Hematopoietic multipotent progenitor cell treated with erythropoietin and hydrocortisone succinate and interleukin-3 and kit ligand, for 6 days (in vitro differentiated cells): ENCODE measurements at places on chromosomes 1 and 21.
A peak's percentile ranks its signal among the peaks of the same experiment; 100 is the strongest.

- peak; percentile 73 for DNase-seq
Measured at GRCh38 chr1:54287176-54287650, 87.2 kb downstream of the MRPL37 start.

DNA sequence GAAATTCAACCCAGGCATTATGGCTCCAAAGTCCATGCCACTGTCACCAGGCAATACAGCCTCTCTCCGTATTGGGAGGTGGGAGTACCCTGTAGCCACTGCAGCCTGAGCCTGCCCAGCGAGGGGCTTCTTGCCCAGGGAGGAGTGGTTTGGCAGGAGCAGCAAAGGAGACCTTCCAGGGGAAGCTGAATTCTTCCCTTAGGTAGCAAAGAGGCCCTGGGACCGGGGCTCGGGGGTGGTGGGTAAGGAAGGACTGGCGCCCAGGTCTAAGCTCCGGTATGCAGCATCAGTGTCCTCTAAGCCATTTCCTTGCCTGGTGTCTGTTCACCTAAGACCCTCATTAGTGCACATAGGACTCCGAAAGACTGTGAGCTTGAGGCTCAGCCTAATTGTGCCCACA is 17.0 kb downstream of the TNNT2 start:
- DNase-seq = no peak

- peak; percentile 42 for DNase-seq
Measured at GRCh38 chr1:228378873-228379460, 27.7 kb downstream of the TRIM11 start.

DNA sequence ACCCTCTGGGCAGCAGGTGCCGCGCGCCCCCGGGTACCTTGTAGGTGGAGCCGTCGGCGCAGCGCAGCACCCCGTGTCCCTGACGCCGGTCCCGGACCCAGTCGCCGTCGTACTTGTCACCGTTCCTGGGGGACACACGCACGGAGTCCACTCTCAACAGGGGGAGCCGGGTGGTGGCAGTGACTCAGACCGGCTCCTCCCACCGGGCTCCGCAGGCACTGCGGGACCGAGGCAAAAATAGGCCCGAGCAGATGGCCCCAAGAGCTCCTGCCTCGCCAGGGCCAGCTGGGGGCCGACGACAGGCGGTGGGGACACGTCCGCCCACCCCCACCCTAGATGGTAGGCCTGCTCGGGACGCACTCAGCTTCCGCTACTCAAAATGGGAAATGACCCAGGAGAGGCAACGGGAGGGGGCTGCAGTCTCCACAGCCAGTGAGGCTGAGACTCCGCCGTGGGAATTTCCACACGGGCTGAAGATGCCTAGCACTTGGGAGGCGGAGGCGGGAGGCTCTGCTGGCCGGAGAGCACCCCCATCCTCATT is 6.3 kb downstream of the MORN1 start:
- DNase-seq = no peak

DNA sequence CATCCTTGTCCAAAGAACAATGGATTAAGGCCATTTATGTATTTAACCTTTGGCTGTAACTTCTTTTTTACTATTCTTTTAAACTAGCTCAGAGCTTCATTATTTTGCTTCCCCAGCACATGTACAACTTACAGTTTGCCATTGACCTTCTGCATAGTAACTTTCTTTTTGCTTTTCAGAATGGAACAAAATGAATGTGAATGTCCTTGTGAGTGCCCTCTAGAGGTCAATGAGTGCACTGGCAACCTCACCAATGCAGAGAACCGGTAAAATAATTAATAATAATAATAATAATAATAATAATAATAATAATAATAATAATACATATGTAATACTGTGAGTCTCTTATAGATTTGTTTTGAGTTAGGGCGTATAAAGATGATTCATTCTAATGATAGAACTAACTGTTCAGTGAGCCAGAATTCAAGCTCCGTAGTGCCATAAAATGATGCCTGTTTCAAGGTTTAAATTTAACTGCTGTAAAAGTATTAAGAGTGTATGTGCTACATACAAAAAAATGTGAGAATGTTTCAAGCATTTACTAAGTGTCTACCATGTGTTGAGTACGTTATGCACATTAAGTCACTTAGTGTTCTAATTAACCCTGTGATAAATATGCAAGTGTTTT is 69.0 kb upstream of the RAVER2 start:
- peak; percentile 64 for DNase-seq

GRCh38 chr1:214895011-214895600 is 187.4 kb upstream of the KCNK2 start:
- no peak for DNase-seq

DNA sequence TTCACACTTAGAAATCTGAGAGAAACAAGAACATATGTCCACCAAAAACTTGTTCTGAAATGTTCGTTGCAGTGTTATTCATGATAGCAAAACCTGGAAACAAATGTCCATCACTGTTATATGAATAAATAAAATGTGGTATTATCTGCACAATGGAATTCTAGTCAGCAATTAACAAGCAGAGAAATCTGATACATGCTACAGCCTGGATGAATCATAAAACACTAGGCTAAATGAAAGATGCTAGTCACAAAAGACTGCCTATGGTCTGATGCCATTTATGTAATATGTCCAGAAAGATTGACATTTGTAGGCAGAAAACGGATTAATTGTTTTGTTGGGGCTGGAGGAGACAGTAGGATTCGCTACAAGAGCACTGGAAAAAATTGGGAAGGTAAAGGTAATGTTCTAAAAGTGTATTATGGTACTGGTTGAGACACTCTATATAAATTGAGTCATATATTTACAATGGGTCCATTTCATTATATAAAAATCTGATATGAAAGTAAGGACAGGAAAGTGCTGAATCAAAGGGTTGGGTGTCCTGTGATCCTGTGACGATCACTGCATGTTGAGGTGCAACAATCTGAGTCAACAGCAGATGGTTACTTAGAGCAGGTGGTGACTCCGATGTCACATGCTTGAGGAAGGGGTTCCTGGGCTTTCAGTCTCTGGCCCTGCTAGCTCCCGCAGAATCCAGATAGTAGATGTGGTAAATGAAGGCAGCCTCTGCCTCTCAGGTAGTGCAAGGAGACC is 102.1 kb upstream of the NBPF4 start:
- DNase-seq = no peak
